Lung (tissue), 17 donors: ENCODE measurements at places on chromosomes 7 and 10.
A peak's percentile ranks its signal among the peaks of the same experiment; 100 is the strongest.

DNA sequence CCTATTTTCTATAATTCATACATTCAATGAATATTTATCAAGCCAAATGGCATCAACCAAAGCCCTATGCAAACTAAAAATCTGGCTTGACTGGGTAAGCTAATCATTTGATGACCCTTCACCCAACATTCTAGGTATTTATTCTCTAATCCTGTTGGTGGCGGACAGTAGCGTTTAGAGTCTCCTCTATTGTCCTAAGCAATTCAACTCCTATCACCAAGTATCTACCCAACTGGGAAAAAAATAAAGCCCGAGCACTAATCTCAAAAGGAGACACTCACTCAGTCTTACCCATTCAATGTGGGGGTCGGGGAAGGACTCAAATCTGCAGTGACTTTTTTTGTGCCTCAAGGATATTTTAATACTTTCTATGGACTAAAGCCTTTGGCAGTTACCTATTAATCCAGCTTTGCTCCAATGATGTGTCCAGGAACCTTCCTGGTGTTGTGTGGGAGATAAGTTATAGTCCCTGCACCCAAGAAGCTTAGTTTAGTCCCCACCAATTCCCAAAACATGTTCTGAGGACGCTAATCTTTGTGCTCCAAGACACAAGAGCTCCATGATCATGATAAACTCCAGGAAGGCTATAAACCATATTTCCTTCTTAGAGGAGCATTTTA lies 30.6 kb downstream of the DNMBP start:
- no peak overlapping the region for H3K4me3 ChIP-seq
- H3K27me3 ChIP-seq, result no peaks in the 10 kb centered on the region
- peaks cover 29% of the 10 kb centered on the region for H3K4me1 ChIP-seq

DNA sequence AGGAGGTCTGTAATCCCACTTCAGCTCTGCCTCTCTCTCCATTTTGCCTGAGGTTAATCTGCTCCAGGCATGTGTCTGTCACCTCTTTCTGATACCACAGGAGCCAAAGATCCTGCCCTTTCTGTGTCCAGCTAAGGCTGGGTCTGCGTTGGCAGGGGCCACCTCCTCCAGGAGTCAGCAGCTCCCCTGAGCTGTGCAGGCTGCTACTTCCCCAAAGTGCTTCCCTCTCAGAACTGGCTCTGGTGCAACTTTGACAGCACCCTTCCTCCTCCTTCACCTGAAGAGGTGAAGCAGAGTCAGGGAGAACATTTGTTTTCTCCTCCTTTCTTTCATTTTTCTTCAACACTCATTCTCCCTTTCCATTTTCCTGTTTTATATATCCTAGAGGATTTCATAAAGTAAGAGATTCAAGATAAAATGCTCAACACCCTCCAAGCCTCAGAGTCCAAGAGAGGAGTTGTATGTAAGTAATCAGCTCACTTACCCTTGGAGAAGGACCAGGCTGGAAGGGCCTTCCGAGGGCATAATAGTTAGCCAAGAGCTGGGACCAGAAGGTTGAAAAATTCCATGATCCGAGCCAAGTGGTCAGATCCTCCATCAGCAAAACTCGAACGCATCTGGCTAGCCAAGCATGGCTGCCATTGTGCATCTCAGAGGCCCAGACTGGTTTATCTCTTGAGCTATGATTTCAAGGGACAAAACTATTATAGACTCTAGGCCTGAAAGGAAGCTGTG lies 257.3 kb downstream of the PTEN start:
- peak overlapping the region; percentile 1 for H3K27ac ChIP-seq
- no peak for DNase-seq
- H3K4me3 ChIP-seq, result no peak overlapping the region
- H3K4me1 ChIP-seq, result no peaks in the 10 kb centered on the region

DNA sequence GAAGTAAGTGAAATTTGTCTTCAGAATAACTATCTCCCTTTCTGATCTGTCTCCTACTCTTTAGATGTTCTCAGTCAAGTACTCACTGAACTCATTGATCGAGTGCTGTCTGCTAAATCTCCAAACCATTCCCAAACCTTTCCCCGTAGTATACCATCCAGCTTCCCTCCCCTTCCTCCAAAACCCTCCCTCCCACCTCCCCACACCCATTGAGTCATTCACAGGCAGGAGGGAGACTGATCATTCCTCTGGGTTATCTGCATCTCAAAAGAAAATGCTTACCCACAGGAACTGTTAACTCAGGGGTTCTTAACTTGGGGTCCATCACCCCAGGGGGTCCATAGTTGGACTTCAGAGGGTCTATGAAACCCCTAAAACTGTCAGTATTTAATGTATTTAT lies 37.4 kb downstream of the GOT1 start:
- no peak for DNase-seq
- H3K4me1 ChIP-seq, result no peaks in the 10 kb centered on the region
- no peaks in the 10 kb centered on the region for H3K27me3 ChIP-seq
- H3K4me3 ChIP-seq, result no peak overlapping the region

- no peak overlapping the region for H3K4me3 ChIP-seq
- no peaks in the 10 kb centered on the region for H3K36me3 ChIP-seq
- H3K27me3 ChIP-seq, result no peaks in the 10 kb centered on the region
- H3K4me1 ChIP-seq, result no peaks in the 10 kb centered on the region
These were observed 10.4 kb upstream of the EIF3A start for GRCh38 chr10:119090968-119091367.

DNA sequence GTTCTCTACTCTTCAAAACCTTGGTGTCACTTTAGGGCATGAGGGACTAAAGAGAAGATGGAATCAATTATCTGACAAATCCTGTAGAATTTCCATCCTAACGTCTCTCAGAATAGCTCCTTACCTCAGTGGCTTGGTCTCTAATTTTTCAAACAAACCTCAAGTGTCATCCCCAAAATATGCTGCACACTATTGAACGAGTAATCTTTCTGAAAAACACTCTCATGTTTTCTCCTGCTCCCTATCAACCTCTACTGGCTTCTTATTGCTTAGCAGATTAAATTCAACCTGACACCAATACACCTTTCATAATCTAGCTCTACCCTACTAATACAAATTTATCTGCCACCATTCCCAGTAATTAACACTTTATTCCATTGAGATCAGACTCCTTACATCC lies 8.5 kb downstream of the CNOT4 start:
- no peak overlapping the region for H3K27ac ChIP-seq
- peaks cover 14% of the 10 kb centered on the region for H3K4me1 ChIP-seq
- no peaks in the 10 kb centered on the region for H3K27me3 ChIP-seq
- H3K4me3 ChIP-seq, result no peak overlapping the region

GRCh38 chr7:27030393-27031050 lies 65.3 kb downstream of the HOXA1 start:
- peaks cover 8% of the 10 kb centered on the region for H3K4me1 ChIP-seq
- peaks cover 2% of the 10 kb centered on the region for H3K27me3 ChIP-seq
- H3K36me3 ChIP-seq, result no peaks in the 10 kb centered on the region

- no peak overlapping the region for H3K27ac ChIP-seq
- no peak for DNase-seq
- no peaks in the 10 kb centered on the region for H3K27me3 ChIP-seq
- H3K4me3 ChIP-seq, result no peak overlapping the region
These were observed 214.5 kb upstream of the CNTNAP2 start for GRCh38 chr7:145902123-145902522.

DNA sequence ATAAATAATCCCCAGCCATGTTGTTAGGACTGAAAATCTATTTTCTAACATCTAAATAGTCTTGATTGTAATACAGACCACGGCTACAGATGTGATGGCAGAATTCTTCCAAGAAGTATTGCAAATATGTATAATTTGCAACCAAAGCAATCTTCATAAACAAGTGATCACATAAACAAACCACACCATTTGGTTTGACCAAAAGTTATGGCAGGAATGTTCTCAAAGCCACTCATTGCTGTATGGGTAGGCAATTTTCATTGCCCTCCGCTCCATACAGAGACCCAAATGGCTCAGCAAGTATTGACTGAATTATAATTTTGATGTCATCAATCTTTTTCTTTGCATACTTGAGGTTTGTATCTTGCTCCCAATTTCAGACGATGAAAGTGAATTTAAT lies 19.0 kb upstream of the RHOBTB1 start:
- no peaks in the 10 kb centered on the region for H3K36me3 ChIP-seq
- H3K4me3 ChIP-seq, result no peak overlapping the region
- no peaks in the 10 kb centered on the region for H3K27me3 ChIP-seq
- no peak overlapping the region for H3K27ac ChIP-seq
- no peak for DNase-seq
- peaks cover 23% of the 10 kb centered on the region for H3K4me1 ChIP-seq

GRCh38 chr10:88915781-88916180 lies 35.7 kb downstream of the STAMBPL1 start:
- DNase-seq, result no peak
- H3K27me3 ChIP-seq, result no peaks in the 10 kb centered on the region
- no peak overlapping the region for H3K27ac ChIP-seq
- no peaks in the 10 kb centered on the region for H3K4me1 ChIP-seq
- no peak overlapping the region for H3K4me3 ChIP-seq
- H3K36me3 ChIP-seq, result no peaks in the 10 kb centered on the region

- no peaks in the 10 kb centered on the region for H3K4me1 ChIP-seq
- H3K4me3 ChIP-seq, result no peak overlapping the region
- no peak overlapping the region for H3K27ac ChIP-seq
- DNase-seq, result no peak
These were observed 83.9 kb downstream of the HIP1 start for GRCh38 chr7:75654855-75655254.

DNA sequence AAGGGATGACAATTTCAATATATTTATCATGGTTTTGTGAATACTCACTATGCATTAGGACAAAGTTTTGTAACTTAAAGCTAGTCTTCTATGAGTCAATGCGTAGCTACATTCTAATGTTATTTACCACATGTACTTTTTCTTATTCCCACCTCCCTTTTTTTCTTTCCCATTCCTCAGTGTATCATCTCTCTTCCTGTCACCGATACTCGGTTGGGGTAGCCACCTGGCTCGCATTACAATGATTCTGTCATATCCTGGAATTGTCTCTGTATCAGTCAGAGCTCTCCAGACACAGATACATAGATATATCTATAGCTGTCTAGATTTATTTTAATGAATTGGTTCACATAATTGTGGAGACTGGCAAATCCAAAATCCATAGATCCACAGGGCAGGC lies 9.8 kb upstream of the RALA start:
- no peaks in the 10 kb centered on the region for H3K36me3 ChIP-seq
- no peak overlapping the region for H3K4me3 ChIP-seq
- DNase-seq, result no peak
- H3K4me1 ChIP-seq, result no peaks in the 10 kb centered on the region
- peaks cover 2% of the 10 kb centered on the region for H3K27me3 ChIP-seq

DNA sequence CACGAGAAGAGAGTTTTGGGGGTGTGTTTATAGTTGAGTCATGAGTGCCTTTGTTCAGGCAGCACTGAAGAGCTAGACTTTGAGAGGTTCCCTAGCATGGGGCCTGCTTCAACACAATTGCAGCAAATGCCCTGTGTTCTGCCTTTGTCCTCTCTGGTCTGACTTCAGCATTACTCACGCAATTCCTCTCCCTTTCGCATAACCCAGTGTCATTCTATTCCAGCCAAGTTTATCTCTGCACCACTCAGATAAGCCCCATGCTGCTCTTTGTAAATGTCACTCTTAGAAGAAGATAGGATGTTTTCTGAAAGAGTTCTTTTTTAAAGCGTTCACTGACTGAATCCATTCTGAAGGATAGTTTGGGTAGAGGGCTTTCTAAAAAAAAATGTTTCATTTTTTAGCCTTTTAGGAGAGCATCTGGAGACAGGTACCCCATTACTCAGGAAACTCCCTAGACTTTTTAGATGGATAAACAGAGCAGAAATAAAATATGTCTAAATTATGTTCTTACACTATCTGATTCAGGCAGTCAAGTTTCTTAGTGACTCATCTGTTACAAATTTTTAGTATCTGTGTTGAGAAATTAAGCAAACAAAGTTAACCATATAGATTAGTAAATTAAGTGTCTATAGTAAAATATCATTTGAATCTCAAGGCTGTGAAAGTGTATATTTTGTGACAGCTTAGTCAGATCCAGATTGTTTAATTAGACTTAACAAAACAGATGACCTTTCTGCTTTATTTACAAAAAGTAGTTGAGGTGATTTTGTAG lies 318.5 kb downstream of the GPR158 start:
- H3K27me3 ChIP-seq, result no peaks in the 10 kb centered on the region
- H3K4me1 ChIP-seq, result no peaks in the 10 kb centered on the region
- H3K36me3 ChIP-seq, result no peaks in the 10 kb centered on the region
- no peak overlapping the region for H3K4me3 ChIP-seq
- no peak overlapping the region for H3K27ac ChIP-seq
- DNase-seq, result no peak

DNA sequence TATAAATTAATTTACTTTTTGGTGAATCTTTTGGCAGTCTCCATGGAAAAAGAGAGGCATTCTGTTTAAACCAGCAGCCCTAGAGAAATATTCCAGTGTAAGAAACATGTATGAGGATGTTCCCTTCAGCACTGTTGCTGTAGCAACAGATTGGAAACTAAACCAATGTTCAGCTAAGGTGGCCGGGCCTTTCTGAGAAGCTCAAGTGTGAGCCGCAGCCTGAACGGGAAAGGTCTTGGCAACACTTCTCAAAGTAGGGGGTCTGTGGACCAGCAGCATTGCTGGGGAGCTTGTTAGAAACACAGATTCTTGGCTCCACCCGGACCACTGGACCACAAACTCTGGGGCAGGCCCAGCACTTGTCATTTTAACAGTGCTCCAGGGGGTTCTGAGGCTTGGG lies 36.2 kb downstream of the RAMP3 start:
- no peaks in the 10 kb centered on the region for H3K27me3 ChIP-seq
- no peak overlapping the region for H3K4me3 ChIP-seq
- DNase-seq, result no peak
- H3K36me3 ChIP-seq, result no peaks in the 10 kb centered on the region
- no peak overlapping the region for H3K27ac ChIP-seq

GRCh38 chr7:135192914-135193536 lies 18.3 kb downstream of the WDR91 start:
- no peaks in the 10 kb centered on the region for H3K4me1 ChIP-seq
- no peak overlapping the region for H3K27ac ChIP-seq
- H3K27me3 ChIP-seq, result no peaks in the 10 kb centered on the region
- peaks cover 22% of the 10 kb centered on the region for H3K36me3 ChIP-seq

DNA sequence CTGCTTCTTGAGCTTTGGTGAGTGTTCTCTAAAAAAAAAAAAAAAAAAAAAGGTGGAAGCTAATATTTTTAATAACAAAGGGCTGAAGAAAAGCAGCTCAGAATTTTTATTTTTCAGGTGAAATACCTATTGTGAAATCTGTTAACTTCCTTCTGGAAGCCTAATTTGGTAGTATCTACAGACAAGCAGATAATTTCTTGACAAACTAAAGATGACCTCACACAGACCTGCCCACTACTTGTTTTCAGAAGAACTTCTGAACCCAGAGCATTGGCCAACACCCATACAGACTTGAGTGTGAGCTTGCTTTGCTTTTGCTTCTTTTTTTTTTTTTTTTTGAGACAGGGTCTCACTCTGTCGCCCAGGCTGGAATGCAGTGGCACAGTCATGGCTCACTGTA lies 31.2 kb downstream of the LRRC4 start:
- H3K4me3 ChIP-seq, result no peak overlapping the region
- H3K27me3 ChIP-seq, result no peaks in the 10 kb centered on the region
- DNase-seq, result no peak
- peaks cover 24% of the 10 kb centered on the region for H3K4me1 ChIP-seq
- peaks cover 3% of the 10 kb centered on the region for H3K36me3 ChIP-seq
- no peak overlapping the region for H3K27ac ChIP-seq

GRCh38 chr7:108136191-108136688 lies 6.1 kb upstream of the LAMB4 start:
- no peaks in the 10 kb centered on the region for H3K36me3 ChIP-seq
- H3K4me1 ChIP-seq, result no peaks in the 10 kb centered on the region
- no peak overlapping the region for H3K4me3 ChIP-seq
- DNase-seq, result no peak

GRCh38 chr7:106022193-106022821 lies 59.2 kb downstream of the CDHR3 start:
- H3K27ac ChIP-seq, result no peak overlapping the region
- H3K4me3 ChIP-seq, result no peak overlapping the region
- H3K27me3 ChIP-seq, result no peaks in the 10 kb centered on the region
- H3K4me1 ChIP-seq, result no peaks in the 10 kb centered on the region
- DNase-seq, result no peak
- no peaks in the 10 kb centered on the region for H3K36me3 ChIP-seq
